ENCODE measurements at places on chromosomes 6 and 20.

DNA sequence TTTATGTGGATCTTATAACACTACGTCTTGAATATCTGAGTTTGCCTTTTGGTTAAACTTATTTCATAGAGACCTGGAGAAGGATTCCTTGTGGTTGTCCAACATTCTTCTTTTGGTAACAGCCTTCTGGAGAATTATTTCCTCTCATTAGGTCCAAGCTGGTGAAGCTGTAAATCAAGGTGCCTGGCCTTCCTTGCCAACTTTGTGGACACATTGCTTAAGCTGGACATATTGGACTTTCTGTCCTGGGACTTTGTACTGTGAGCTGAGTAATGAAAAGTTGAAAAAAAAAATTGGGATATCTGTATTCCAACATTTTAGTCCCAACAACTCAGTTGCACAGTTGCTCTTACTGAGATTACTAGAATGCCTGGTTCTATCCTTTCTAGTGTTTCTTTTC lies 186.2 kb downstream of the HAO1 start:
- no peak for DNase-seq

DNA sequence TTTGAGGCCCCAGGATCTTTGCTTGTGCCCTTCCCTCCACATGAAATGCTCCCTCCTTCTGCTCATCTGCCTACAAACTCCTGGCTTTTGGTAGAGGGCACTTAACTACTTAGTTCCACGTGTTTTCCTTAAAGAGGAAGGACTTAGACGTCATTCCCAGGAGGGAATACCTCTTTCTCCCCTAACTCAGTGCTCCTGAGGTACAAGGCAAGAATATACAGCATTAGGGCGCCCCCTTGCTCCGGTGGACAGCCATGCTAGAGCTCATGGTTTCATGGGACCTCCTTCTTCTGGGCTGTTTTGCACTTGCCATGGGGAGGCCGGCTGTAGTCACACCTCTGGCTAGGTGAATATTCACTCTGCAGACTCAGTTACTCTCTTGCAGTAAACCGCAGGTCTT lies 93.8 kb upstream of the LY86 start:
- DNase-seq, result no peak

DNA sequence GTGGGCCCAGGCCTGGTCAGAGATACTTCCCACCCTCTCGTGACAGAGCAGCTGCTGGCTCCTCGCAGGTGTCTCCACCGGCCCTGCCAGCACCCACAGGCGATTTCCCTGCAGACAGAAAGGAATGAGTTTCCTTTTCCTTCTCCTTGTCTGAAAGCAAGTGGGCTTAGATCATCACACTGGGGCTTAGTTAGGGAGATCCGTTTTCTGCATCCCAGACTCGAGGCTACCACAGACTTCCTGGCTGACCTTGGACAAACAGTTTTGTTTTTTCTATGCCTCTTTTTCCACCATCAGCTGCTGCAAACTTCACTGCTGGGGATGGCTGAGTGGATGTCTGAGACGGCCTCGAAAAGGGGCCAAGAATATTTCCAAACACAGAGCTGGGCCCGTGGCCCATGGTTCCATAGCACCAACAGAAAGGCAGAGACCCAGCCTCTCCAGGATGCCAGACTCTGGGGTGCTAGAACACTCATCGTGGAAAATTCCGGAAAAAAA lies 86.5 kb downstream of the BANF2 start:
- DNase-seq, result no peak

DNA sequence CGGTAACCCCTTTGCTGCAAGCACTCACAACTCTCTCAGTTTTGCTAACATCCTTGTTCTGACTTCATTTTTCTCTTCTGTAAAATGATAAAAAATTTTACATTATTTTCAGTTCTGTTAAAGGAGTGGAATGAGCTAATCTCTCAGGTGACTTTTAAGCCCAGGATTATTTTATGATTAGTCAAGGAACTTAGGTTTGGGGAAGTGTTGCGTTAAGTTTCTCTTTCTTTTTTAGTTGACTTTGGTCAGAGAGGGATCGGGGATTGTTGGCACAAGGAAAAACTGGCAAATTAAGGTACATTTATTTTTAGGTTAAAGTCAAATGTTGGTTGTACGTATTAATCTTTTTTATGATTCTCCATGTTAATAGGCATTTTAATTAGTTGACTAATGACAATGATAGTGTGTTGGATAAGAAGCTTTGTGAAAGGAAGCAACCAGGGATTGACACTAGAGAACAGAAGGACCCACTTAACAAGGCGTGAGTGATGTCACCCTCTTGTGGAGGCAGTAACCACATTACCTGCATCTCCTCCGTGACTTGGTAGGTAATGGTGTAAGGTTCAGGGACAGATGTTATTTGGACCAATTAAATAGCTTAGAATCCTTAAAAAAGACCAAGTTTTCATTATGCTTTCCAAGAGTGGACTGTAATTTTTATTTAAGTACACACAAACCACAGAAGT lies 31.6 kb downstream of the CD83 start:
- DNase-seq, result no peak

GRCh38 chr6:153960281-153960680 lies 78.8 kb upstream of the OPRM1 start:
- DNase-seq, result no peak

GRCh38 chr6:100283285-100283684 lies 181.4 kb downstream of the SIM1 start:
- peak; percentile 53 for DNase-seq

GRCh38 chr6:138722425-138723371 lies 50.9 kb upstream of the CCDC28A start:
- no peak for DNase-seq

- no peak for DNase-seq
Observed at GRCh38 chr6:105646391-105646867, 243.5 kb upstream of the PREP start.

- DNase-seq, result no peak
Observed at GRCh38 chr6:151553416-151554165, 59.8 kb downstream of the CCDC170 start.

DNA sequence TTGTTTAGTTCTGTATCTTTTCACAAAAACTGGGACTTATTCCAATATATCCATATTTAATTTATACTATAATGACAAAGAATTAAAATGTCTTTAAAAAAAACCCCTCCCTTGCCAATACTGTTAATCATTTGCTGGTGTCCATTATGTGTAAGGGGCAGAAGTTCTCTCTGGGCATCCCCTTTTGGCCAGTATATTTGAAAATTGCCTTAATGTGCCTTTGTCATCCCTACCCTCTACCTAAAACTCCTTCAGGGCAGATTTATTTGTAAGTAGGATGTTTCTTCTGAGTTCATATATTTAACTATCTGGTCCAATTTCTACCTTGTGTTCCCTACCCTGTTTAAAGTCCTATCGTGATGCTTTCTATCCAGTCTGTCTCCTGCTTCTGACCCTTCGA lies 62.9 kb downstream of the ARHGAP18 start:
- no peak for DNase-seq

DNA sequence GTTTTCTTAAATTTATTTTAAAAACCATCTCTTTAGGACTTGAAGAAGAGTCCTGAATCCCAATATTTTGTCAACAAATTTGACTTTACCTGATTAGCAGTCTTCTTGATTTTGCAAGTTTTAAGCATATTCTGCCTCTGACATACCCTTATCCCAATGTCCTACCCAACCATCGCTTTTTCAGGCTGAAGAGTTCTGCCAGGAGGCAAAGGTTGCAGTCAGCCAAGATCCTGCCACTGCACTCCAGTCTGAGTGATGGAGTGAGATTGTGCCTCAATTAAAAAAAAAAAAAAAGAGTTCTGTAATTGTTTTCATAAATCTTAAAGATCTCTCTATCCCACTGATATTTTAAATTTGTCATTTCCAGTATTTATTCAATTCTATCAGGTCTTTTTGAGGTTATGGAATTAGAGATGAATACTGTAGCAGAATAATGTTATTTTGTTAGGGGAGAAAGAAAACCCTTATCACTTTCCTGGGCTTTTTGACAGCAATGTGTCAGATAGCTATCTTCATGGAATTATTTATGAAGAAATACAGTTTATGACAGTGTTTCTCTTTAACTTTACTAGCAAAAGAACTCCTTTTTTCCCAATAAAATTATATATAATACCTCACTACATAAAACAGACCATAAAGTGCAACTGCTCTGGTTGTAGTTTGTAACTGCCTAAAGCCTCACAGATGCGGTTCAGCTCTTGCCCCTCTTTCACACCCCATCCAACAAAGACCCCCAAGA lies 78.2 kb downstream of the IBTK start:
- no peak for DNase-seq

DNA sequence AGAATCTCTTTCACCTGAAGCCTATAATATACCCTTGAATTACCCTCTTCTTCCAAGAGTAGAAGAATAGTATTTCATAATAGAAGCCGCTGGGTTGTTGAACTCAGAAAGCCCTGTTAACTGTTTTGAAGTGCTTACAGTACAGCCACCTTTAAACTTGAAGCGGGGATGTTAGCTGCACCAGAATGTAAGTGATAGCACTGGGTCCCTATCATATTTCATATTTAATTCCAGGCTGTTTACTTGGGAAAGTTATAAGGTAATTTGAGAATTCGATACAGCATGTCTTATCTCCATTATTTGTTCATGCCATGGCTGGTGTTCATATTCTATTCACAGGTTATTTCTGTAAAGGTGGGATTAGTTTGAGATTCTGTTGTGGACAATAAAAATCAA lies 63.5 kb upstream of the VSTM2L start:
- no peak for DNase-seq

Measured in epithelial cell of proximal tubule (primary cell).